Left kidney (tissue), 8 donors: ENCODE measurements at places on chromosomes 12 and 14. TPM values are rescaled to one million over a fixed set of nuclear protein-coding genes. Genes with fewer than 3 reads are reported as not detected.

The PGF gene
- 5.5 TPM for polyA plus RNA-seq

The KCTD10 gene
- 51.9 TPM for polyA plus RNA-seq

The IL26 gene
- not detected for polyA plus RNA-seq

The WNT1 gene
- not detected for polyA plus RNA-seq

The CCND2 gene
- polyA plus RNA-seq, result 71.3 TPM

The ACVRL1 gene
- polyA plus RNA-seq, result 28.2 TPM

The STAB2 gene
- 1.9 TPM for polyA plus RNA-seq

The THTPA gene
- polyA plus RNA-seq, result 19.4 TPM

The PTHLH gene
- polyA plus RNA-seq, result 0.67 TPM

The BATF gene
- not detected for polyA plus RNA-seq

The VTI1B gene
- 117 TPM for polyA plus RNA-seq

The SYCP3 gene
- 1.2 TPM for polyA plus RNA-seq

The LAG3 gene
- polyA plus RNA-seq, result 1.9 TPM

The TBX5 gene
- polyA plus RNA-seq, result not detected

The NYNRIN gene
- 54.6 TPM for polyA plus RNA-seq

The LTB4R gene
- 6.7 TPM for polyA plus RNA-seq

The TSHR gene
- polyA plus RNA-seq, result 0.88 TPM

The STAC3 gene
- polyA plus RNA-seq, result 9.2 TPM

The KRT3 gene
- not detected for polyA plus RNA-seq

The IL25 gene
- not detected for polyA plus RNA-seq

The DNAJC22 gene
- polyA plus RNA-seq, result 30.2 TPM

The C14orf93 gene
- 22.2 TPM for polyA plus RNA-seq

The IPO8 gene
- polyA plus RNA-seq, result 70.7 TPM

The TAS2R7 gene
- not detected for polyA plus RNA-seq

The KRT72 gene
- not detected for polyA plus RNA-seq

The NCAPD2 gene
- 83.5 TPM for polyA plus RNA-seq

The HRK gene
- polyA plus RNA-seq, result 0.90 TPM

The SERPINA12 gene
- polyA plus RNA-seq, result 0.91 TPM

The ART4 gene
- polyA plus RNA-seq, result 0.22 TPM

The TRIM9 gene
- polyA plus RNA-seq, result 2.8 TPM

The REP15 gene
- 2.7 TPM for polyA plus RNA-seq

The KRT83 gene
- not detected for polyA plus RNA-seq

The ARHGEF40 gene
- polyA plus RNA-seq, result 82.7 TPM

The CLSTN3 gene
- 128 TPM for polyA plus RNA-seq

The TAS2R46 gene
- not detected for polyA plus RNA-seq

The GPRC5D gene
- 1.1 TPM for polyA plus RNA-seq

The JAG2 gene
- 7.5 TPM for polyA plus RNA-seq
